ENCODE measurements at places on chromosomes 1 and 21. TPM values are rescaled to one million over a fixed set of nuclear protein-coding genes. Genes with fewer than 3 reads are reported as not detected.

ADGRB2 gene
- 26.6 TPM for polyA plus RNA-seq

SPRR2A gene
- polyA plus RNA-seq: not detected

GRCh38 chr1:154780541-154780940 is 89.5 kb downstream of the KCNN3 start:
- no peak for DNase-seq

- DNase-seq: no peak
Observed at GRCh38 chr1:6503884-6504602, 12.6 kb upstream of the PLEKHG5 start.

DNA sequence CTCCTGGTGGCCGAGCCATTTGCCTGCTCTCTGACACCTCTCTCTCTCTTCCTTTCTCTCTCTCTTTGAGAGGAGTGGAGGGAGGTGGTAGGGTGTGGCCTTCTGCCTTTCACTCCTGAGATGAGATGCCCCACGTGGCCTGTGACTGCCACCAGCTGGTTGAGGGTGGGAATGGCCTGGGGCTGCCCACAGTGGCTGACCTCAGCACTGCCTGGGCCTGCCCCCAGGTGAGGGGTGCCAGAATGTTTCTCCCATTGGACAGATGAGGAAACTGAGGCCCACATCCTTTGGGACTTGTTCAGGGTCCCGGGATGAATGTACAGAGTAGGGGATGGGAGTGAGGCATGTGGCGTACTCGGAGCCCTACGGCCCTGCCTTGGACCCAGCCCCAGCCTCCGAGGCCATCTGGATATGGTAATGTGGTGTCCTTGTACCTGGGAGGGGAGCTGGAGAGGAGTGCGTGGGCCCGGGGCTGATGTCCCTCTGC is 12.7 kb upstream of the C1orf167 start:
- no peak for DNase-seq

Data from left renal pelvis (tissue), 4 donors.